Activated T-cell treated with anti-CD3 and anti-CD28 coated beads for 24 hours (primary cell): ENCODE measurements at places on chromosomes 7 and 10.

GRCh38 chr10:77553966-77554365 lies 83.6 kb downstream of the KCNMA1 start:
- no peak for DNase-seq

DNA sequence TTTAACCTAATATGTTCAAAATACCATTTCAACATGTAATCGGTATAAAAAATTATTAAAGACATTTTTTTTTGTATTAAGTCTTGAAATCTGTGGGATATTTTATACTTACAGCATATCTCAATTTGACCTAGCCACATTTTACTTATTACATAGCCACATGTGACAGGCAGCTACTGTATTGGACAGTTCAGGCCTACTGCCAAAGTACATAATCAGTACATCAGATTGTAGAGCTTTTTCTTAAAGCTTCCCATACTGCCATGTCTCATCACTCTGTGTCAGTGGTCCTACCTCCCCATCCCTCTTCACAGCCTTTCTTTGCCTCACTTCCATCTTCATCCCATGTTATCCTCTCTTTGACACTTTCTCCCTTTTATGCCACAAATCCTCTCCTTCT lies 43.0 kb downstream of the LOXL4 start:
- no peak for DNase-seq

- no peak for DNase-seq
Measured at GRCh38 chr10:65556006-65556405, 1369.8 kb upstream of the LRRTM3 start.

- no peak for DNase-seq
Measured at GRCh38 chr10:11553773-11554381, 57.6 kb downstream of the USP6NL start.

DNA sequence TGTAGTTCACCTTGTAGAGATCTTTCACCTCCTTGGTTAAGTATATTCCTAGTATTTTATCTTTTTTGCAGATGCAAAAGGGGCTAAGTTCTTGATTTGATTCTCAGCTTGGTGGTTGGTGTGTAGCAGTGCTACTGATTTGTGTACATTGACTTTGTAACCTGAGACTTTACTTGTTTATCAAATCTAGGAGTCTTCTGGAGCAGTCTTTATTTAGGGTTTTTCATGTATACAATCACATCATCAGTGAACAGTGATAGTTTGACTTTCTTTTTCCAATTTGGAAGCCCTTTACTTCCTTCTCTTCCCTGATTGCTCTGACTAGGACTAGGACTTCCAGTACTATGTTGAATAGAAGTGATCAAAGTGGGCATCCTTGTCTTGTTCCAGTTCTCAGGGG lies 33.8 kb downstream of the GPR22 start:
- DNase-seq, result no peak
